ENCODE measurements at places on chromosomes 12 and 14. TPM values are rescaled to one million over a fixed set of nuclear protein-coding genes. Genes with fewer than 3 reads are reported as not detected.

Gene BMAL2
- total RNA-seq, result 7.4 TPM

Gene EGLN3
- total RNA-seq, result 0.34 TPM

Gene IL23A
- 20.9 TPM for total RNA-seq

Gene PPP1R3E
- 49.8 TPM for total RNA-seq

DNA sequence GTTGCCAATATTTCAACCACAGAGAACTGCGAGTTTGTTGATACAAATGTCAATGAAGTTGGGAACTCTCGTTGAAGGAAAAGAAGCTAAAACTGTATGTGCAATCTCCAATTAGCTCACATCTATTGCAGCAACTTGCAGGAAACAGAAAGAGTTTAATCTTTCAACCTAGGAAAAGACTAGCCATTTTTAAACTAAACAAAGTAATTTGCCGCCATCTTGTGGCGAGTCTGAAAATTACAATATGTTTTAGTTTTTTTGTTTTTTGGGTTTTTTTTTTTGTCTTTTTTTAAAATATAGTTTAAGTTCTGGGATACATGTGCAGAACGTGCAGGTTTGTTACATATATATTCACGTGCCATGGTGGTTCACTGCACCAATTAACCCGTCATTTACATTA, 131.2 kb upstream of the FOXG1 start:
- DNase-seq, result no peak

DNA sequence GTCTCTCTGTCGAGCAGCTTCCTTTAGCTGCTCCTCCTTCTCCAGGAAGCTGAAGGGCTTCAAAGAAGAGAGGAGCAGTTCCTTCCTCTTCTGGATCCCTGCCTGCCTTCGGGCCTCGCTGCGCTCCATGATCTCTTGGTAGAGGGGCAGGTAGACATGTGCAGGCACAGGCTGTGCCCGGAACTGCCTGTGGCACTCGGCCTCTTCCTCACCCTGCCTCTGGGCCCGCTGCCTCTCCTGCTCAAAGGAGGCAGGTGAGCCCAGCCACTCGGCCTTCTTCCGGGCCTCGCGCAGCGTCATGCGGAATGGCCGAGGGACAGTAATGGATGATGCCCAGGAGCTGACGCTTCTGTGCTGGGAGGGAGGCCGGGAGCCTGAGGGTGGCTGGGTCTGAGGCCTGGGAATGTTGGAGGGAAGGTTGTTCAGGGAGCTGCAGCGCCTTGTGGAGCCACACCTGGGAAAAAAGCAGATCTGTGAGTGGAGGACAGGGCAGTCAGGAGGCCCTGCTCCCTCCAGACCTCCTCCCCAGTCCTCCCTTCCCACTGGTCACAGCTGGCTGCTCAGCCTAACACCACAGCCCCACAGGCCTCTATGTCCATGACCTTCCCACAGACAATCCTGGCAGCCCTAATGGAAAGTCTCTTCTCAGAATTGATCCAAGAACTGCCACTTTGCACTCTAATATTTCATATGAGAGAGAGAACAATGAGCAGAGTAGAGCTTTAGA, 5.3 kb downstream of the FAM161B start:
- no peak for DNase-seq

DNA sequence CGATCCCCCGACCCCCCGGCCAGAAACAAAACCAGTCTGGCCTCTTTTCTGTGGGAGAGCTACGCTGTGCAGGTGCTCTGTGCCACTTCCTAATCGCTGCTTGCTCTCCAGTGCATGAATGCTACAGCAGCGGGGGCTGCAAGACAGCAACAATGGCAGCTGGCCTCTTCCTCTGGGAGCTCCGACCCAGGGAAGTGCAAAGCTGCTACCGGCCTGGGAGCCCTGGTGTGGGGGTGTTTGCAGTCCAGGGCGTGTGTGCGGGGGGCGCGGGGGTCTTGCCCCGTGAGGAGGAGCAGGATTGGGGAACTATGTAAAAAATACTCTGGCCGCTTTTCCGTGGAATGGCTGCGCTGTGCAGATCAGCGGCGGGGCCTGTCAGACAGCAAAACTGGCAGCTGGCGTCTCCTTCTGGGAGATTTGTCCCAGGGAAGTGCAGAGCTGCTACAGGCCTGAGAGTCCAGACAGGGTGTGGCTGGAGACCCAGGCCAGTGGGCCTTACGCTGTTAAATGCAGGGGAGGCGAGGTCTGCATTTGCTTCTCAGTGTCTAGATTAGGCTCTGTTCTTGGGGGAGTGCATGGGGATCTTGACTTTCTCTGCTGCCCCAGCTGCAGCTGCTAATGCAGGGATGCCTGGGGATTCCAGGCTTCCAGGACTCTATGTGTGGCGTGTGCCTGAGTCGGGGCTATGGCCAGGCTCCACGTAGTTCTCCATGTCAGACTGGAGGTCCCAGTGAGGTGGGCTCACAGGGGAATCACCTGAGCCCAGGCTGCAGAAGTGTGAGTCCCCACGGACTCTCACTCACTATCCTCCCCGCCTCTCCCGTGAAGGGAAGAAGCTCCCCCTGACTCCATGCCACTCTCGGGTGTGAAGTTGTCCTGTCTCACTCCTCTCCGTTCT, 344.5 kb downstream of the AEBP2 start:
- DNase-seq, result no peak

GRCh38 chr14:34437729-34438080, 24.3 kb downstream of the SPTSSA start:
- no peak for DNase-seq

DNA sequence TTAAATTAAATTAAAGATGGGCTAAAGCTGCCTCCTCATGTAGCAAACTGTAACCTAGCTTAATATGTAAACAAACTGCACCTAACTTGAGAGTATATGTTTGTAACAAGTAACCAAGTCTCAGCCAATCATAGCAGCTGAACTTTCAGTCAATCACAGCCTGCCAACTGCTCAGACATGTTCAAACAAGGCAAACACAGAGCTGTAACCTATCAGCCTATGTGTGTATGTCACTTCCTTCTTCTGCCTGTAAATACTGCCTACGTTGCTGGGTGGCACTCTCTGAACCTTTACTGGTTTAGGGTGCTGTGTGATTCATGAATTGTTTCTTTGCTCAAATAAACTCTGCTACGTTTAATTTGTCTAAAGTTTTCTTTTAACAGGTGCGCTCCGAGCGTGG, 2.9 kb downstream of the SERPINA6 start:
- DNase-seq, result no peak

Data from activated naive CD4-positive, alpha-beta T cell treated with anti-CD3 and anti-CD28 coated beads, Interleukin-2, amount 50 U/mL, for 72 hours (primary cell).